Right lung (tissue), 10 donors: ENCODE measurements at places on chromosomes 2 and 18.

GRCh38 chr2:11746807-11747459, 501 bp downstream of the LPIN1 start:
- DNase-seq, result peak; percentile 38

DNA sequence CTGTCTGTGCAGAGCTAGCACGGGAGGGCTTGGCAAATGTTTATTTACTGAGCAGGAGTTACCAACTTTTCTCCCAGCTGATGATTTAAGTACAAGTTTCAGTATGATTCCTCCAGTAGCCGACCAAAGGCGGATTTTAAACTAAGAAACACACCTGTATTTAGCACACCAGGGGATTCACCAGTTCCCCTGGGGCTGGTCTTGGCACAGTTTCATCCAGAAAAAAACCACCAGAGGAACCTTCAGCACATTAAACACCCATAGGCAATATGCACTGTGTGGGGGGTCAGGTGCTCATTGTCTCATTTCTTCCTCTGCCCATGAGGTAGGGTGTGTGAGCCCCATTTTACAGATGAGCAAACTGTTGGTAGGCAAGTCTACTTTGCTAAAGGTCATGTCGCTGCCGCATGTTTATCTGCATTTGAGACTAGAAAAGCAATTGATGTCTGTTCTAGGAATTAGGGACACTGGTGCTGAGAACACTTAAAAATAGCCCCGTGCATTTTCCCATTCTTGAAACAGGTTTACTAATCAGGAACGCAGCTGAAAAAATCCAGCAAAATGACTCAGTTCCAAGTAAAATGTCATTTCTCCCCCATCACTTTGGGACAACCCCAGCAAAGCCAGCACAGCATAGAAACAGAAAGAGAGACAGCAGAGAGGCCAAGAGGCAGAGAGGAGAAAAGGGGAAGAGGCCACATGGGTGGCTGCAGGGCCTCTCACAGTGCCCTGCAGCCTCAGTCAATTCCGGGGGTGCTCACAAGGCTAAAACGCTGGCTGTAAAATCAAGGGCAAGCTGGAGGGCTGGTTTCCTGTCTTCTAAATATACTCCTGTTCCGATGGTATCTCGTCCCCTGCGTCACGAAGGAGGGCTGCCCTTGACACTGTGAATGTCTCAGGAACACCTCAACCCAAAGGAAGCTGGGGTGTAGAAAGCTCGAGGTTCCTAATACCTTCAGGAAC, 166.8 kb upstream of the ID2 start:
- no peak for DNase-seq

- no peak for DNase-seq
These were observed 1232.0 kb upstream of the FAM98A start for GRCh38 chr2:34831096-34831495.

DNA sequence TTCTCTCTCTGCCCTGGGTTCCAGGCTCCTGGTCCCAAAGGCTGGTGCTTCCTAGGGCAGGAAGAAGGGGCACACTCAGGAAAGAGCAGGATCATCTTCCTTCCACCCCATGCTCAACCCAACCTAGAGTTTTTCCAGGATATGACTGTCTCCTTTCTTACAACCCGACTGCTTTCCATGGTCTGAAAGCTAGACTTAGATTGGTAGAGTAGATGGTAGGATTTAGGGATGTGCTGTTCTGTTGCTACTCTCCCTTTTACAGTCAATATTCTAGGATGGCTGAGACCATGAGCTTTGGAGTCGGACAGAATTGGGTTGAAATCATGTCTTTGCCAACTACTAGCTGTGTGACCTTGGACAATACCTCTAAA, 45.9 kb upstream of the IGFBP5 start:
- no peak for DNase-seq

- DNase-seq, result no peak
These were observed 68.1 kb upstream of the RBMS1 start for GRCh38 chr2:160561551-160562295.

- no peak for DNase-seq
These were observed 60.7 kb upstream of the CYTIP start for GRCh38 chr2:157504623-157505022.

- DNase-seq, result no peak
These were observed 285.1 kb upstream of the MMADHC start for GRCh38 chr2:149872638-149873150.

DNA sequence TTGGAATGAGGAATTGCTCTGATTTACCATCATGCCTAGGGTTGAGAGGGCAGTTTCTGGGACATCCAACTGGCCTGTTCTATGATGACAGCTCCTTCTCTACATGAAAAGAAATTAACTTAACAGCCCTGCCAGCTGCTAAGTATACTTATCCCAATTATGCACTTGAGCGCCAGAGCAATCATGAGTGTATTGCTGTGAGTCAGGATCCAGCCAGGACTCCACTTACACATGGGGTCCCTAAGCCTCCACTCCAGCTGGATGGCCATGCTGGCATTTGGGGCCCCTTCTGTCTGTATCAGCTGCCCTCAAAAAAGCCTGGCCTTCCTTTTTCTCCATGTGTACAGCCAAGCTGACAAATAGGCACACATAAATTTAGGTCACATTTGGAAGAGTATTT, 481.9 kb downstream of the TMX3 start:
- no peak for DNase-seq

DNA sequence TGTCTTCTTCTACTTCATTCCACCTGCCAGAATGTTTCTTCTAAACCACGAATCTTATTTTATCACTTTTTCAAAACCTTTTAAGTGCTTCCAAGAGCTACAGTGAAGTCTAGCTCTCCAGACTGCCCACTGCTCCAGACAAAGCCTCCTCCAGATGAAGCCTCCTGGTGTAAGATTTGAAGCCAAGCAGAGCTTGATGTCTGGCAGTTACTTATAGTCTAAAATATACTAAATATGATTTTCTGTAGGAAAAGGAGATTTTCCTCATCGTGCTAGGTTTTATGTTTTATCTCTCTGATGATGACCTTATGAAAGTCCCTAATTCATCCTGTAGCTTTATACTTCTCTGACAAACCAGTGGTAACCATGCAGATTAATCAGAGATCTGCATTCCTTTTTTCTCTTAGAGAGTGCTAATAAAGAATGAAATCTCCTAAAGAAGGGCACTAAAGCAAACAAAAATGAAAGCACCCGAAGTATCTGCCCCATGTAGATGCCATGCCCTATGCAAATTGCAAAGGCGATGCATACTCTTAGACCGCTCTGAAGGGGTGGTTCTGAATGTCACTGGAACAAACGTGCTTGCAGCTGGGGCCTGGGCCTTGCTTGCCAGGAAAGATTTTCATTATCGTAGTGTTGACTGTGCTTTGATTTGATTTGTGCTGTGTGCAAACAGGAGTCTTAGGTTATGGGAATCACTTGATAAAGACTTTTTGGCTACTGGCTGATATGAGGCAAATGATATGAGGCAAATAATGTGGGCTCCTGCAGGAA, 314.2 kb downstream of the PID1 start:
- no peak for DNase-seq

DNA sequence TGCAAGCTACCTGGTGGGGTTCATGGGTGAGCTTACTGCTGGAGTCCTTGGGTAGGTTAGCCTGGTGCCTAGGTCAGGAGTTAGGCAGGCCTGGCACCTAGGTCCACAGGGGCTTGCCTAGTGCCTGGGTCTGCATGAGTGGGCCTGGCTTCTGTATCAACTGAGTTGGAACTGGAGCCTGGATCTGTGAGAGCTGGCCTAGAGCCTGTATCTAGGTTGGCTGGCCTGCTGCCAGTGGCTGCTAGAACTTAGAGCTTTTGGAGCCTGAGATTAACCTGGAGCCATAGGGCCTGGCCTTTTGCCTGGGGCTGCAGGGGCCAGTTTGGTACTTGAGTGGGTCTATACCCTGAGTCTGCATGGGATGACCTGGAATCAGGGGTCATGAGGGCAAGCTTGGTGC, 679.4 kb downstream of the NUP35 start:
- no peak for DNase-seq

GRCh38 chr2:34523958-34524514, 924.9 kb upstream of the FAM98A start:
- no peak for DNase-seq

GRCh38 chr2:236021499-236022057, 146.6 kb downstream of the GBX2 start:
- no peak for DNase-seq

DNA sequence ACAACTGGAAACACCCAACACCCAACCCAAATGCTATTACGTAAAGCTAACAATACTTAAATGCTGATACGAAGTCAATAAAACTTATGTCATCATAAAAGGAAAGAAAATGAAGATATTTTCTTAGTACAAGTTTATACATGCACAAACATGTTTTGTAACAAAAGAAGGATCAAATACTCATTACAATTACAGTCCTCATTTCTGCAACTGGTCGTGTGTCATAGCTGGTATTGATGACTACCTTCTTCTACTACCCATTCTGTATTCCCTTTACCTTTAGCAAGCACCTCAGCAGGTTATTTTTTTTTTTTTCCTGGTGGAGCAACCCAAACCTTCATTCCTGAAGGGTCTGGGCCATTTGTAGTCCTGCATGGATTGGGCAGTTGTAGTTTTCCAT, 1298.5 kb downstream of the SUCLG1 start:
- no peak for DNase-seq

GRCh38 chr2:4673025-4673489, 969.7 kb downstream of the DCDC2C start:
- no peak for DNase-seq

- no peak for DNase-seq
These were observed 297.7 kb upstream of the DOK6 start for GRCh38 chr18:69102959-69103358.

DNA sequence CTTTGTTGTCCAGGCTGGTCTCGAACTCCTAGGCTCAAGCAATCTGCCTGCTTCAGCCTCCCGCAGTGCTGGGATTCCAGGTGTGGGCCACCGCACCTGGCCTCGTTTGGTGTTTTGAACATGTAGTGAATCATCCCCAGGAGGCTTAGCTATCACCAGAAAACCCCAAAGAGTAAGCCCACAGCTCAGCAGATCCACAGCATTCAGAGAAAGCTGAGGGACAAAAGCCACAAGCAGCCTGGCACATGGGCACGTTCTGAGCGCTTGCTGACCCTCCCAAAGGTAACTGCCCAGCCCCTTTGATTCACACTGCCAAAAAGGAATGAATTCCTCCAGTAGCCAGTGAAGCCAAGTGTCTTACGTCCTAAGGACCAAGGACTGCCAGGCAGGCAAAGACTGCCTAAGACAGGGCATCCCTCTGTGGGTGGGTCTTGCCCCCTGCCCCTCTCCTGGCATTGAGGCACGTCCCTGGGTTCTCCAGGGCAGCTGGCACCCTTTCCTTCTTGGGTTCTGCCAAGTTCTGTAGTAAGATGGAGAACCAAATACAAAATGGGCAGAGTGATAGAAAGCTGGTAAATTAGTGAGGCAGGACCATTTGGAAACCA, 31.7 kb downstream of the MBP start:
- DNase-seq, result no peak

GRCh38 chr2:206217166-206217565, 57.3 kb upstream of the ZDBF2 start:
- no peak for DNase-seq
